Activated CD8-positive, alpha-beta memory T cell treated with anti-CD3 and anti-CD28 coated beads, Interleukin-2, amount 50 U/mL, for 48 hours (primary cell): ENCODE measurements at places on chromosomes 11 and 22.

- no peak for DNase-seq
Measured at GRCh38 chr11:75652936-75653335, 15.9 kb downstream of the MAP6 start.

DNA sequence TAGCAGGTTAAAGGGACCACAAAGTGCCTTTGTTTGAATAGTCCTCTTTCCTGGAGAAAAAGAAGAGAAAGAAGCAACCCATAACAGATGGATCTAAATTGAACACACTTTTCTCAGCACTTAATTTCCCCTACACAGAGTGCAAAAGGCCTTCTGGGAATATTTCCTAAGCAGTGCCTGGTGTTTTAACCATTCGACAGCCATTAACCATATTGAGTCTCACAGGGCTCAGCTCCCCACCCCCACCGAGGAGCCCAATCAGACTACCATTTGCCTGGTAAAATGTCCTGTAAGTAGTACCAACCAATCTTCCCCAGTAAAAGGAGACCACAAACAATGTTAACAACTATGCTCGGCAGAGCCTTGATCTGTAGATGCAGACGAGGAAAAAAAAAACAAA lies 40.7 kb upstream of the SLC6A5 start:
- no peak for DNase-seq

DNA sequence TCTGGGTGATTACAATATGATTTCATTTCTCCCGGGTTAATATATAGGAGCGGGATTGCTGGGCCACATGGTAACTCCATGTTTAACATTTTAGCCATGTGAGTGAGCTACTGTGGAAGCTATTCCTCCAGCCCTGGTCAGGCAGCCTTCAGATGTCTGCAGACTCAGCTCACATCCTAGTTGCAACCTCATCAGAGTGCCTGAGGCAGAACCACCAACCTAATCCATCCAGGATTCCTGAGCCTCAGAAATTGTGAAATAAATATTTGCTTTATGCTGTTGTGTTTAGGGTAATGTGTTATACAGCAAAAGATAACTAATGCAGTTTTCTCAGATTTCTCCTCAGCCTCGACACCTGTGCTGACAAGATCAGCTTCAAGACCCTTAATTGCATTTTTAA lies 676.8 kb downstream of the OPCML start:
- DNase-seq, result no peak

- no peak for DNase-seq
Measured at GRCh38 chr22:32319861-32320406, 37.7 kb upstream of the RFPL3 start.

DNA sequence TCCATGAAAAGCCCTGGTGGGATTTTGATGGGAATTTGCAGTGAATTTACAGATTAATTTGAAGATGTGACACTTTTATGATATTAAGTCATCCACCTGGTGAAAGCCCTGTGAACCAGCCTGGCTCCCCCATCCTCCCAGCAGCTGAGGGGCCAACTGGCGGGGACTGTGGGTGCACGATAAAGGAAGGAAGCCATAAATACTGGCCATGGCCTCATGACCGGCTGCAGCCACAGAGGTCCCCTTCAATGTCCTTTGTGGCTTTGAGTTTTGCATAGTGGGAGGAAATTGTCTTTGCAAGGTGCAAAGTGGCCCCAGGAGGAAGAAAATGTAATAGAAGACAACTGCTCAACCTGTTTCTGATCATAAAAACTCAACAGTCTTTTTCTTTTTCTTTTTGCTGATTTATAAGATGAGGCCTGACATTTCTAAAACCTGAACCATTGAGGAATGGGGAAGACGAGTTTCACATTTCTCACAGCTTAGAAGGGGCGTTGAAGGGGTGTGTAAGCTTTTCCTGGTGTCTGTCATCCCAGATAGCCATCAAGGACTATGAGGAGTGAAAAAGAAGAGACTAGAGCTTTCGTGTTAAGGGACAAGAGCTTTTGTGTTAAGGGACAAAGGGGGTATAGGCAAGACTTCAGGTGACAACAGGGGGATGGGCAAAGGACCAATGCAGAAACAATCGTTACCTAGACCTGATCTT lies 6.3 kb upstream of the NDUFV1 start:
- DNase-seq, result no peak

GRCh38 chr22:42321908-42322561 lies 51.6 kb upstream of the TCF20 start:
- no peak for DNase-seq

- DNase-seq, result no peak
Measured at GRCh38 chr22:17264321-17265052, 45.3 kb upstream of the ADA2 start.

DNA sequence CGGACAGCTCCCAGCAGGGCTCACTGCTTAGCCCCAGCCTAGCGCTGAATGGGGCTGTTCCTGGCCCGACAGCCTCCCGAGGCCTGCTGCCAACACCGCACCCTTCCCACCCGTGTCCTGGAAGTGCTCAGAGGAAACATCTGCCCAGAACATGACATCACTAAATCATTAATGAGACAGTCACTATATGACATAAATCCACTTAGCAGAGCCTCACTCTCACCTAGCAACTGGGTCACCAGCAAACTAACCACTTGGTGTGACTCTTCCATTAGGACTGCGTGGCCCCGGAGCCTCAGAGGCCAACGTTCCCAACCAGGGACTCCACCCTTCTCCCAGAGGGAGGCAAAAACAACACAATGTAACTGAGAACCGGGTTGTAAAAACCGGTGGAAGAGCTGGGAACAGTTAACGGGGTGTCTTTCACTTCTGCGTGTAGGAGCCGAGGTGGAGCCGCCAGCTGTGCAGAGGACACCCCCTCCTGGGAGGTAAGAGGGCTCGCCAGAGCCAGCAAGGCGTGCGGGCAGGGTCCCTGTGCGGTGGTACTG lies 21.4 kb upstream of the PACSIN2 start:
- no peak for DNase-seq

GRCh38 chr11:96303064-96303463 lies 39.9 kb downstream of the MAML2 start:
- no peak for DNase-seq

DNA sequence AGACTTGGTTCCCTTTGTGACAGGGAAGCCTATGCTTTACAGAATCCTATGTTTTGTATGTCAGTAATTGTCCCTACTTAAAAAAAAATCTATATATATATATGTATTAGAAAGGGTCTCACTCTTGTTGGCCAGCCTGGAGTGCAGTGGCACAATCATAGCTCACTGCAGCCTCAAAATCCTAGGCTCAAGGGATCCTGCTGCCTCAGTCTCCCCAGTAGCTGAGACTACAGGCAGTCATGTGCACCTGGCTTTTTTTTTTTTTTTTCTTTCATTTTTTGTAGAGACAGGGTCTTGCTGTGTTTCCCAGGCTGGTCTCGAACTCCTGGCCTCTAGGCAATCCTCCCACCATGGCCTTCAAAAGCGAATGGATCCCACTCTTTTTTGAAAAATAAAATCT lies 2.1 kb upstream of the NEAT1 start:
- DNase-seq, result peak; percentile 54

GRCh38 chr11:108734956-108735559 lies 70.2 kb downstream of the DDX10 start:
- no peak for DNase-seq

- no peak for DNase-seq
Measured at GRCh38 chr11:100190395-100190794, 496.7 kb upstream of the ARHGAP42 start.

GRCh38 chr22:43213962-43214361 lies 27.0 kb upstream of the TTLL12 start:
- no peak for DNase-seq

DNA sequence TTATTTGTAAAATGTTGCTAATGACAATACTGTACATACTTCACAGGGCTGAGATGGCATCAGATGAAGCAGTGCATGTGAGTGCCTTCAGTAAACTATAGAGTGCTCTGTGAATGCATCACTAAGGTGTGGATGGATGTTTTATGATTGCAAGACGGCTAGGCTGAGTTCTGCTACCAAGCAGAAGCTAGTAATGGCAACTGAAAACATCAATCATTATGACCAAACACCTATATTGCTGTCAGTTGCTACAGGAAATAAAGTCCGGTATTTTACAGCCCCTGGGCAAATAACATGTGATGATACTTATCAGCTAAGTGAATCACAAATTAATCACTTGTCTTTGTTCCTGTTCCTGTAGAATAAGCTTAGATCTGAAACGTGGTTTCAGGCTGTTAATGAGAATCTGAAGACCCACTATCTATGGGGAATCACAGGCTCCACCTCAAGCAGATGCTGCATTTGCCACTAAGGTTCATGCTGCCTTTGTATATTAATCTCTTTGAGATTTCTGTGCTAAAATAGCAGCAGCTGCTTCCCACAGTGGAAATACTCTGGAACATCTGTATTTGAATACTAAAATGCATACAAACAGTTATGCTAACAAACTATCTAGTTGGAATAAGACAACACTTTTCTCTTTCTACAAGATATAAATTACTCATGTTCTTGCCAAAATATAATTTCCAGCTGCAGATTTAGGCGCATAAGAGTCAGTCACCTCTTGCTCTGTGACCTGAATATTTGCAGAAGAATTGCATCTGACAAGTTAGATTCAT lies 254.0 kb upstream of the PITPNB start:
- no peak for DNase-seq

DNA sequence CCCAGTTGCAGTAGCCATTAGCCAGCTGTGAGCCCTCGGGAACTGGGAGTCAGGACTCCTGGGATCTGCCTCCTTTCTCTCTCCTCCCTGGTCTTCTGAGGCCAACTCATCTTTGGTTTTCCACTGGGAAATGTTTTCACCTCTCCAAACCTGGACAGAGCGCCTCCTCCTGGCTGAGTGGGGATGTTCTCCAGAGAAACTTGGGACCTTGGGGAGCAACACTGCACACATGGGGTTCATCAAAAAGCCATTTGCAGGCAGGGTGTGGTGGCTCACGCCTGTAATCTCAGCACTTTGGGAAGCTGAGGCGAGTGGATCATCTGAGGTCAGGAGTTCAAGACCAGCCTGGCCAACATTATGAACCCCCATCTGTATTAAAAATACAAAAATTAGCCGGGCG lies 145.4 kb downstream of the NECTIN1 start:
- DNase-seq, result peak; percentile 42

DNA sequence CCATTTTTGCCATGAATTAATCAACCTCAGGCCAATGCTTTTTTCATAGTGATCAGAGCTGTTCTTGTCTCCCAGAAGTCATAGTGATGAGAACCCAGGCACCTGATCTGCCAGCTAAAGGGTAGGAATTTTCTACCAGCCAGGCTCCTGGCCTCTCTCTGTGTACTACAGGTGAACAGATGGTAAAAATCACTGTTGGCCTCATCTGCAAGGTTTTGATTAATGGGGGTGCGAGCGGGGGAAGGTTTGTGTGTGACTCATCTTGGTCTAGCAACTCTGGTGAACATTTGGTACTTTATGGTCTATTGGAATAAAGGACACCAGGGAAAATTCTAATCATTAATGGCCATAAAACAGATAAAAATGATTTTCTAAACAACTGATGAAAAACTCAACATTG lies 14.4 kb upstream of the APOL4 start:
- no peak for DNase-seq

DNA sequence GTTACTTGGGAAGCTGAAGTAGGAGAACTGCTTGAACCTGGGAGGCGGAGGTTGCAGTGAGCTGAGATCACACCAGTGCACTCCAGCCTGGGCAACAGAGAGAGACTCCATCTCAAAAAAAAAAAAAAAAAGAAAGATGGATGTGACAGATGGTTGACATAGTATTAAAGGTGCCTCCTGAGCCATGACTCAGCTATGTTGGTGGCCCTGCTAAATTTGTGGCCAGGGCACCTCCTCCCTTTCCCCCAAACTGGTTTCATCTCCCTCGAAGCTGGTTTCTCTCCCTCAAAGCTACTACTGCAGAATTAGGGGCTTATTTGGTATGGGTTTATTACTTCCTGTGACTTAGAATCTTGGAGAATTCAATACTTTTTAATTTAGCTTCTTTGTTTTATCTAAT lies 31.5 kb downstream of the SDHD start:
- no peak for DNase-seq

DNA sequence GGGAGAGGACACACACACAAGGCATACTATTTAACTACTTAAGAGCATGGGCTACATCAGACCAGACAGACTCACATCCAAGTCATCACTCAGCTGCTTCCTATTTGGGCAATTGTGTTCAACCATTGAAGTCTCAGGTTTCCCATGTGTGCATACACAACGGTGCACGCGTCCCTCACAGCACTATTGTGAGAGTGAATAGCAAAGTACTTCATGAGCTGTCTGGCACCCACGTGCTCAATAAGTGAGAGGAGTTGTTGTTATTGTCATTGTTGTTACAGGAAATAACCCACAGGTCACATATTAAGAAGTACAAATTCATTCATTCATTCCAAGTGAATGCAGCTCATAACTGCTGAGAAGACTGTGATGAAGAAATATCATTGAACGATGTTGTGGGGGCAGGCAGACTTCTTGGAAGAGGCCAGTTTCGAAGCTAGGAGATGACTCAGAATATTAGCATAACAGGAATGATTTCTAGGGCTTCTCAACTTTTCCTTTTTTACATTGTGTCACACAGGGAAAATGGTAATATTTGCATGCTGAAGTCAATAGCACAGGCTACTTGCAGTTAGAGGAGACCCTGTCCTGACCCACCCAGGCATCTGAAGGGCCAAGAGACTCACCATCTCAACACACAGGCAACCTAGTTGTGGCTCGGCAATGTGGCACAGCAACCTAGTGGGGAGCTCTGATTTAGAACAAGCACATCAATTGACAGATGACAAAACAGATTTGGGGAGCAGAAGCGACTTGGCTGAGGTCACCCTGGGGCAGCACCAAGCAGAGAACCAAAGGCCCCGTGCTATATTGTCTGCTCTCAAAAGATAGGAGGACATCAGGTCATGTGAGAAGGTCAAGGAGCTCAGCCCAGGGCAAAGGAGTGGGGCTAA lies 606.0 kb downstream of the BUD13 start:
- no peak for DNase-seq

DNA sequence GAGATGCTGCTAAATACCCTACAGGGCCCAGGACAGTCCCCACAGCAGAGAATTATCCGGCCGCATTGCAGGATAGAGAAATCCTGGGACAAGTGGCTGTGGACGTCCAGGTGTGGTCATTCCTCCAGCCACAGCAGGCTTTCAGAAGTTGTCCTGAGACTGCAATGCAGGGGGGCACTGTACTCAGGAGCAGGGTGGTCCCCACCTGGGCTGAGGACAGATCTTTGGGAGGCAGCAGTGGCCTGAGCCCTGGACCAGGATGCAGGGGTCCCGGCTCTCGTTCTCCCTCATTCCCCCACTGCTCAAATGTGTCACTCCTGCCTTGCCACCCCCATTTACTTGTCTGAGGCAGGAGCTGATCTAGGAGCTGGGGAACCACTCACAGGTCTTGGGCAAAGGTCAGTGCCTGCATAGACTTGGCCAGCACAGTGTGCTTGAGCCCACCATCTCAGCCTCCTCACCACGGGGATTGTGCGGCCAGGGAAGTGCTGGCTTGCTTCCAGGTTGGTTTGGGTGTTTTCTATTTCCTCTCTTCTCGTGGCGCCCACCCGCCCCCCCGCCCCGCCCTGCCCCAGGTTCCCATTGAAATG lies 15.3 kb downstream of the LINC01488 start:
- DNase-seq, result no peak
